Stimulated activated CD4-positive, alpha-beta T cell treated with anti-CD3 and anti-CD28 coated beads, Interleukin-12 subunit alpha, Interleukin-12 subunit beta, amount 100 ng/mL, for 4 hours (primary cell): ENCODE measurements at places on chromosomes 4 and X.
A peak's percentile ranks its signal among the peaks of the same experiment; 100 is the strongest.

DNA sequence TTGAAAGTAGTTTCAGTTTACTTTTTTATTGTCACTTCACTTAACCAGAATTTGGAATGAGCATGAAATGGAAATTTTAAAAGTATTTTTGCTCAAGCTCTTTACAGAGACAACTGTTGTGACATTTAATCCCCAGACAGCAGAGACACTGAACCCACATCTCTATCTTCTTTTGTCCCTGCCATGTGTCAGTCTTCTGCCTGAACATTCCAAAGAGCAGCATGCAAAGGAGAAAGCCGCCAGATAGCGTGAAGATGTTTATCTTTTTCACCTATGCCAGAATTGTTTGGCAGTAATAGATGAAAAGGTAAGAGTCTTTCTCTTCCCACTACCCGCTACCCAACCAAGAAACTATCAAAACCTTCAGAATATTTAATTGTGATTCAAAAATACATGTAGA, 46.8 kb downstream of the NDNF start:
- DNase-seq = no peak

GRCh38 chr4:52950226-52950625, 88.1 kb downstream of the RASL11B start:
- no peak for DNase-seq

GRCh38 chrX:154398668-154399526, 720 bp downstream of the RPL10 start:
- peak; percentile 74 for DNase-seq

- no peak for DNase-seq
Measured at GRCh38 chr4:30718021-30718542, 2.1 kb upstream of the PCDH7 start.

GRCh38 chr4:12579172-12579571, 905.0 kb downstream of the RAB28 start:
- no peak for DNase-seq

DNA sequence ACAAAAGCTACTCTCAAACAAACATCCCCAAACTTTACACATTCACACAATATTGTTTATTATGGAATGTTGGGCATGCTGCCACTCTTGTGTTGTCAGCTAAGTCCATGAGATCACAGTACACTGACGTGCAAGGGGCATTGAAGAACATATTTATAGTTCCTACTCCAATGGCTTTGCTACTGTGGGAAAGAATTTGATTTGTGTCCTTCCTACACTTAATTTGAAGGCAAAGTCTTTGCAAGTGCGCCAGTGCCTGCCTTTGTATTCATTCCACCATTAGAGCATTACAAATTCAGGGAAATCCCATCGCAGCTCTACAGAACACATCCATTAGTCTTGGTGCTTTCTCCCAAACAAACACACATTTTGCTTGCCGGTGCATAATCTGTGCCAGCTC, 45.4 kb upstream of the FTHL17 start:
- DNase-seq = no peak

DNA sequence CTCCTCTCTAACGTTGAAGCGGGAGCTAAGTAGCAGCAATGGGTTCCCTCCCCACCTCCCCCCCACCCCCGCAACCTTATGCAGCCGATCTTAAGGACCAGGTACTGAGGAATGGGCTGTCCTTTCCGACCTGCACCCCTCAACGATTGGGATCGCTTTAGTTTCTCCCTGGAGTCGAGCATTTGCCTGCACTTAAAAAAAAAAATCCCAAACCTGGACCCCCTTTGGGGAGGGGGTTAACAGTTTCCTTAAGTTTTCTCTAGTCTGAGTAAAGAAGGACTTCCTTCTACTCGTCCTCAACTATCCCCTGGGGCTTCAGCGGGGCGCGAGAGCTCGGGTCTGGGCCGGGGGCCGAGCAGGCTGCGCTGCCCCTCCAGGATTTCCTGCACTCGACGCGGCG, 25.7 kb upstream of the BCORL1 start:
- DNase-seq = no peak

DNA sequence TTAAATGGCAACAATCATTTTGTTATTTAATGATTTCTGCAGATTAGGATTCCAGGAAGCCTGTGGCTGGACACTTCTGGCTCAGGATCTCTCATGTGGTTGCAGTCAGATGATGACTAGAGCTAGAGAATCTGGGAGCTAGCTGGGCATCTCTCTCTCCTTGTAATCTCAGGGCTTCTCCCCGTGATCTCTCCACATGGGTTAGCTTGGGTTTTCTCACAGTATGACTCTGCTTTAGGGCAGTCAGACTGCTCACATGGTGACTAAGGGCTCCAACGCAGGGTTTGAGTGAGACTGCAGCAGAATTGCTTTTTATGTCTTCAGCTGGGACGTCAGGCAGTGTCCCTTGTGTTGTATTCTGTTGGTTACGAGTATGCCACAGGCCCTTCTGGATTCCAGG, 361.4 kb downstream of the CBLL2 start:
- DNase-seq = no peak

DNA sequence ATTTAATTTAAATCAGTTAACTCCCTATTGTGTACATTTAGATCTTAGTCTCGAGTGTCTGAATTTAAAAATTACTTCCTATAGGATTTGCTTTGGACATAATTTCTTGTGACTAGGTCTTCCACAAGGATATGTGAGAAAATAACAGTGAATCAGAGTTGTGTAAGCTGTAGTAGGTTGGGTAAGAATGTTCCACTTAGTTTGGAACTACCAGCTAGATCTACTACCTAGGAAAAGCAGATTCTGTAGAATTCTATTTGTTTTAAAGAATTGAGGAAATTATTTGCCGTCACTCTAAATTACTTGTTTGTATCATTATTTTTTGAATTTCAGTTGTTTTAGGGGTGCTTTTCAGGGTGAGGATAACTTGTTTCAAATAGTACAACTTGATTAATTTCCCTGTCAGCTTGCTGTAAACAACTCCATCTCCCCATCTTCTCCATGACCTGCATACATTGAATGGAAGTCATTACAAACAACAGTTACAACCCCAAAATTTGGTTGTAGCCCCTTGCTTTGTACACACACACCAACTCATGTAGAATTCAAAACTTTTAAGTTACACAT, 1.3 kb downstream of the MTHFD2L start:
- DNase-seq = no peak

- no peak for DNase-seq
Measured at GRCh38 chr4:126558596-126558995, 1074.2 kb upstream of the INTU start.

- no peak for DNase-seq
Measured at GRCh38 chr4:139207873-139208403, 30.9 kb upstream of the ELF2 start.

DNA sequence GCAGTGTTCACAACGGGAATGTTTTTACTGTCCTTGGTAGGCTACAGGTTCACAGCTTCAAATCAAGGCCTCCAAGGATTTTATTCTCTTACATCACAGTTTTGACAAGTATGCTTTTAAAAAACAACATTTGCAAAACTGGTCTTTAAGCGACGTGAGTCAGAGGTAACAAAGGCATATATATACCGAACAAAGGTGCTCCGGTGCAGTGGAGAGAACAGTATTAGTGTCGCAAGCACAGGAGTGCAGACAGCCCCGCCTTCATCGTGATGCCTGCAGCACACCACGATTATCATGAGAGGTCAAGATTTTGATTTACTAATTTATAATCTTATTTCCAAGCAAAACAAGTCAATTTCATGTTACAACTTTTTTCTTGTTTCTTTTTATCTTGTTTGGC, 90.8 kb downstream of the GATB start:
- no peak for DNase-seq

- no peak for DNase-seq
Measured at GRCh38 chr4:110617646-110618580, 5.0 kb downstream of the PITX2 start.

- no peak for DNase-seq
Measured at GRCh38 chr4:26022346-26023202, 108.6 kb downstream of the SMIM20 start.

DNA sequence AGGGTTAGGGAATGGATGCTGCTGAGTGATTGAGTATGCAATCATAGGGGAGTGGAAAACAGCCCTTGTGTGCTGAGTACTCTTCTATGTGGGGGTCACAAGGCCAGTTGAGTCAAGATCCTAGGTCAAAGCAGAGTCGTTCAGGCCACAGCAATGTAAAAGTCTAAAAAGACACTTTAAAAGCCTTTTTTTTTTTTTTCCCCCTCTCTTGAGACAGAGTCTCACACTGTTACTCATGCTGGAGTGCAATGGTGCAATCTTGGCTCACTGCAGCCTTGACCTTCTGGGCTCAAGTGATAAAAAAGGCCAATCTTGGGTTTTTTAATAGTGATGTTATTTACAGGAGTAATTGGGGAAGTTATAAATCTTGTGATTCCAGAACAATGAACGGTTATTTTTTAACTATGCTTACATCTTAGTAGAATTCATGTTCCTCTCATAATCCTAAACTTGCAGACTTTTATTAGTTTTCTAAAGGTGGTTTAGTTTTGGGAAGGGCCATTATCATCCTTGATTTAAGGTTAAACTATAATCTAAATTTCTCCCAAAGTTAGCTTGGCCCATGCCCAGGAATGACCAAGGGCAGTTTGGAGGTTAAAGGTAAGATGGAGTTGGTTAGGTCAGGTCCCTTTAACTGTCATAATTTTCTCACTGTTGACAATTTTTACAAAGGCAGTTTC, 82.2 kb upstream of the BMP2K start:
- DNase-seq = no peak

GRCh38 chr4:3475041-3475712, 12.1 kb downstream of the DOK7 start:
- no peak for DNase-seq

DNA sequence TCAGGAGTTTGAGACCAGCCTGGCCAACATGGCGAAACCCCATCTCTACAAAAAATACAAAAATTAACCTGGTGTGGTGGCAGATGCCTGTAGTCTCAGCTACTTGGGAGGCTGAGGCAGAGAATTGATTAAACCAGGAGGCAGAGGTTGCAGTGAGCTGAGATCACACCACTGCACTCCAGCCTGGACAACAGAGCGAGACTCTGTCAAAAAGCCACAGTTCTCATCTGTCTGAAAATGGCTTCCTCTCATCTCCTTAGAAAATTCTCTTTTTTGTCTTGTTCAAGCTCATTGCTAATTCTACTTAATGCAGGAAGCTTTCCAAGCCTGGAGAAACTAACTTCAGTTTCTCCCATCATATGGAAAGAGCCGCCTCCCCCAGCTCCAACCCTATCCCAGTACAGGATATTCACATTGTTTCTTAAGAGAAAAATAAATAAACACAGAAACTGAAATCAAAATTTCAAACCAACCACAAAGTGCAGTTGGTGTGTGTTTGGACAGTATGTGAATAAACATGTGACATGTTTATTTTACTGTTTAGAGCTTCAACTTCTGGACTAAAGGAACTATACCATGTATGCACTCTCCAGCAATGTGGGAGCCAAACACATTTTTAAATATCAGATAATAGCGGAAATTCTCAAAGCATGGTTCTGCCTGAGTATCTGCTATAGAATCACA, 55.0 kb upstream of the GAB1 start:
- DNase-seq = no peak

DNA sequence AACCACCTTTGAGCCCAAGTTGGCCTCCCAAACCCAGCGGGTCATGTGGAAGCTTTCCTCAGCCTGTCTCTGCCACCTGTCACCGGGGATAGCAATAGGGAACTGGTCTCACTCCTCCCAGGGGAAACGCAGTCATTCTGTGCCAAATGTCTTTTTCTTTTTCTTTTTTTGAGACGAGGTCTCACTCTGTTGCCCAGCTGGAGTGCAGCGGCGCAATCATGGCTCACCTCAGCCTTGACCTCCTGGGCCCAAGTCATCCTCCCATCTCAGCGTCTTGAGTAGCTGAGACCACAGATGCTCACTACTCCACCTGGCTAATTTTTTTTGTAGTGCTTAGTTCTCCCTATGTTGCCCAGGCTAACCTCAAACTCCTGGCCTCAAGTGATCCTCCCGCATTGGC, 40.3 kb downstream of the MED28 start:
- no peak for DNase-seq

DNA sequence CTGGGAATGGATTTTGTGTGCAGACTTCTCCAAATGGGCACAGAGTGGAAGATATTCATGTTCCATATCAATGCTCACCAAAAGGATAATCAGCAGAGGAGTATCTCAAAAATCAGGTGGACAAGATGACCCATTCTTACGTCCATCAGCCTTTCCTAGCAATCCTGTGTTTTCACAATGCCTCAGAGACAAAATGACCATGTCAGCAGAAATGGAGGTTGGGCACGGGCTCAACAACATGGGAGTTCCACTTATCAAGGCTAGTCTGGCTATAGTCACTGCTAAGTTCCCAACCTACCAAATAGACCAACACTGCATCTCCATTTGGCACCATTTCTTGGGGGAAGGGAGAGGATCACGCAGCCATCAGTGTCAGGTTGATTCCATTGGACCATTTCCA, 179.0 kb downstream of the COX7B2 start:
- DNase-seq = no peak
